ENCODE measurements at places on chromosomes 1 and 21.
A peak's percentile ranks its signal among the peaks of the same experiment; 100 is the strongest.

GRCh38 chr1:67632356-67632755 is 52.6 kb upstream of the GADD45A start:
- no peak for DNase-seq

- DNase-seq, result no peak
These were observed 98.5 kb upstream of the HIVEP3 start for GRCh38 chr1:42017259-42017658.

GRCh38 chr1:230568008-230568407 is 74.3 kb upstream of the COG2 start:
- no peak for DNase-seq

DNA sequence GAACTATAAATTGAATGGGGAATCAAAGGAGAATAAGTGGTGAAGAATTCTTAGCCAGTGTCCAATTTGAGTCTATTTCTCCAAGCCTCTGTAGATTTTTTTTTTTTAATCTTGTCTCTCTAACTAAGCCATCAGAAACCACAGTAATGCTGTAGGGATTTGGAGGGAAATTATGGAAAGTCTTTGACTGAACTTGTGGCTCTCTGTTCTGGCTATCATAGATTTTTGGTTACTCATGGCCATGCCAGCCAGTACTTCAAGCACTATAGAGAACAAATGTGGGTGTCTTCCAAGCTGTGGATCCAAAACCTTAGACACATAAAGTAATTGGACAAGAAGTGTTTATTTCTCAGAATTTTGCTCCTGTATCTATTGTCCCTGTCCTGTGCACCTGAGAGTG is 147.9 kb downstream of the LRRC40 start:
- no peak for DNase-seq

DNA sequence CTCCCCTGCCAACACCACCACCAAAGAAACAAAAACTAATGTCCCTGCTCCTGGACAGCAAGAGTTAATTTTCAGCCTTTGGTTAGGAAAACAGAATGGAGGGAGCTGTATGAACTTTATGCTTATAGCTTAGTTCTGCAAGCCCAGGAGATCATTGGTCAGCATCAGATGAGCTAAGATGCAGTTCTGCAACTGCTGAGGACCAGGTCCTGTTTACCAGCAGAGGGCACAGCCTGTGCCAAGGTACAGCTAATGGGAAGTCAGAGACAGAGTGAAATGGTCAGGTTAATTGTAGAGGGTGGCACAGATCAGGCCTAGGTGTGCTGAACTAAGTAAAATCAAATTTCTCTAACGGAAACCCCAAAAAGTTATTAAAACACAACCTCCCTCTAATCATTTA is 161.3 kb downstream of the ROR1 start:
- peak; percentile 20 for DNase-seq

- DNase-seq, result no peak
These were observed 57.0 kb upstream of the GJB5 start for GRCh38 chr1:34697818-34698217.

DNA sequence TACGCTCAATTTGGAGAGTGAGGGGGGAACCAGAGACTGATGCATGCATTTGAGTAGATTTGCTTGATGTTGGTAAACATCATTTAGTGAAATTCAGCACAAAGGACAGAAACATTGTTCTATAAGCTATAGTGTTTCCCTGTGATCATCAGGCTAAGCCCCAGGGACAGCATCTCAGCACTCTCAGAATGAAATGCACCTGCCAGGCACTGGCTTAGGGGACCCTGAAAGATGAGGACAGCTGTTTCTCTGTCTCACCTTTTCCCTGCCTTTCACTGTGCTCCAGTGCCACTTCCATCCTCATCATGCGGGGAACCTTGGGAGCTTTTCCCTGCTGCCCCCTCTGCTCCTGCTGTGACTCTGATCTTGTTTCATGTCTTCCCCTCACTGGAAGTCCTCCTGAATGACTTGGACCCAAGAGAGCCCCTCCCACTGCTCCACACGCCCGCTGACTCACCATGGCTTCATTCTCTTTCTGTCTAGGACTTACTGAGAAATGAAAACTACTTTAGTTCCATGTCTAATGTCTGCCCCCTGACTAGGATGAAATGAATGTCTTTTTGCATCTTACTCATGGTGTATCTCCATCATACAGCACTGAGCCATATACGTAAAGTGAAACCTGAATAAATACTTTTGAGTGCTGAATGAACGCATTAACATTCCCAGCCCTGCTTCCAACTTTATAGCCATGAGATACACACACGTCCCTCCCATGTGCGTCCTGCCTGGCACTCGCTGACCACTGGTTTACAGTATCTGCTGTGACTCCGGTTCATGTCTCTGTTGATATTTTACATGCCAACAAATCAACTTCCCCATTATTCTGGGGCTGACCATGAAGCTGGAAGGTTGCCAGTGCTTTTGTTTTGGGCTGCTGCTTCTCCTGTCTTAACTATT is 182.0 kb downstream of the PCP4 start:
- DNase-seq, result no peak

DNA sequence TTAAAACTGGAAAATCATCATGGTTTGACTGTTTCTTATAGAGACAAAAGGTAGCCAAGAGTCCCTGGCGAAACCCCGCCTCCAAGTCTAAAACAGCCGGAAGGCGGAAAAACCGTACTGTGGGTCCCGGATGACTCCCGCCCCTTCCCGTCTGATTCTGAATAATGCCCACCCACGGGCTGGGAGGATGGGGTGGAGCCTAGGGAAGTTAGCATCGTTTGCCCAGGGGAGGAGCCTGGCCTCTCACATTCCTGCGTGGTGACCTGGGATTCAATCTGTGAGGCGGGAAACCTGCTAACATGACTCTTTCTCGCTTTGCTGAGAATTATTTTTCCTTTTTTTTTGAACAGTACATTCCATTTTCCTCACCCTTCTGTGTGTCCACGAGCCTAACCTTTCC is 124.9 kb downstream of the KCNK1 start:
- DNase-seq, result no peak

GRCh38 chr1:169108863-169109560 is 2.5 kb downstream of the ATP1B1 start:
- no peak for DNase-seq

- DNase-seq, result no peak
These were observed 414 bp downstream of the GPR153 start for GRCh38 chr1:6260433-6260934.

- peak; percentile 75 for DNase-seq
These were observed 1.7 kb downstream of the CLDN14 start for GRCh38 chr21:36478207-36478701.
